Astrocyte of the cerebellum (primary cell): ENCODE measurements at places on chromosomes 7 and 10.

DNA sequence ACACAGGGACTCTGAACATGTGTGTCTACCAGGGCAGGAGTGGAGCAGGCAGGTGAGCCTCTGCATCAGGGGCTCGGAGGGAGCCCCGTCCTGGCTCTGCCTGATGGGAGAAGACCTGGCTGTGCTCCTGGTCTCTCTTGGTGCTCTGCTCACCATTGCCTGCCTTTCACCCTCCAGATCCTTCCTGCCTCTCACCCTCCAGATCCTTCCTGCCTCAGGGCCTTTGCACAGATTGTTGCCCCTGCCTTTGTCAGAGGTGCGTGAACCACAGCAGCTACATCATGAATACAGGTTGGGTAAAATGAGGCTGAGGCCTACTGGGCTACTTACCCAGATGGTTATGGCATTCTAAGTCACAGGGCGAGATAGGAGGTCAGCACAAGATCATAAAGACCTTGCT, 16.6 kb downstream of the COL26A1 start:
- no peak for DNase-seq

- peak; percentile 49 for DNase-seq
Measured at GRCh38 chr10:60444494-60445064, 54.9 kb upstream of the ANK3 start.

- no peak for DNase-seq
Measured at GRCh38 chr7:37853468-37853867, 5.1 kb downstream of the NME8 start.

DNA sequence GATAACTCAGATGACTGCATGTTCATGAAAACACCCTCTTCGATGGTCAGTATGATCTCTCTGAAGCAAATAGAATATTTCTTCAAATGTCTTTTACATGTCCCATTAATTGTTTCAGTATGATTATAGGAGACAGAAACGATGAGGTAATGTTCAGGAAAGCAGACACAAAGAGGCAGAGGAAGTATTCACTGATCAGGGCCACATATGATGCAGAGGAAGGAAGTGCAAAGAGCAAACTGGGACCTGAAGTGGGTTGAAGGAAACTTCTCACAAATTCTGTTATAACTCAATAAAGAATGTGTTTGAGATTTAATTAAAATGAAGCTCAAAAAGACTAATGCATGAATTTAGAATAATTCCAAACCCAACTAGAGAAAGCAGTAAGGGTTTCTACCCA, 70.5 kb downstream of the TES start:
- DNase-seq = no peak

DNA sequence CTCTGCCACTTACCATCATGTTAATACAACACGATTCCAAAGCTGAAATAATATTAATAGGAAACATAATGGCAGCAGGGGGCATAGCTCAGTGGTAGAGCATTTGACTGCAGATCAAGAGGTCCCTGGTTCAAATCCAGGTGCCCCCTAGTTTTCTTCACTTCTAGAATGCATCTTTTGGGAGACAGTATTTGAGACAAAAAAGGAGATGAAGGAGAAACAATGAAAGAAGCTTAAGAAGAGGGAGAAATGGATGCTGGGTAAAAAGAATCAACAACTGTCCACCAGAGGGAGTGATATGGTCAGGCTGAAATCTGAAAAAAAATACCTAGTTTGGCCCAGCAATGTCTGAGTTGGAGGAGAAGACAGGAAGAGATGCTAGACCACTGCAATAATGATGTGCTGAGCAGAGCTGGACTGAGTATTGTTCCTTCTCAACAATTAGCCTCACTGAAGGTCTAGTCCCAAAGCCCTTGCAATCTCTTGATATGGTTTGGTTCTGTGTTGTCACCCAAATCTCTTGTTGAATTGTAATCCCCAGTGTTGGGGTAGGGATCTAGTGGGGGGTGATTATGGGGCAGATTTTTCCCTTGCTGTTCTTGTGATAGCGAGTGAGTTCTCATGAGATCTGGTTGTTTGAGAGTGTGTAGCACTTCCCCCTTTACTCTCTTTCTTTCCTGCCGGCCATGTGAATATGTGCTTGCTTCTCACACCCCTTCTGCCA, 48.3 kb downstream of the ZNF783 start:
- peak; percentile 27 for DNase-seq

DNA sequence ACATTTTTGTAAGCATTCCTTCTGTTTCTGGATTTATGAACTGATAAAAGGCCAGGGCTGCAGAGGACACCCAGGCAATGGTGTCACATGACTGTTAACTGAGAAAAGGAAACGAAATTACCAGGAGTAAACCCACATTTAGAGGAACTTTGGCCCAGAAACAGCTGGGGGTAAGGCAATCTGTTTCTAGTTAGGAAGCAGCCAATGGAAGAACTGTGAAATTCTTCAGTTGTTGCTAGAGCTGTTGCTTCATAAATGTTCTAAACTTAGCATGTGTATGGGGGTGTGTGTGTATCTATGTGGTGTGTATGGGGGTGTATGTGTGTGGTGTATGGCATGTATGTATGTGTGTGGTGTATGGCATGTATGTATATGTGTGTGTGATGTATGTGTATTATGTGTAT, 11.8 kb upstream of the PDCD4 start:
- DNase-seq = peak; percentile 69

GRCh38 chr7:154892459-154892858, 110.5 kb downstream of the PAXIP1 start:
- no peak for DNase-seq

- DNase-seq = no peak
Measured at GRCh38 chr7:105002-105401, 87.4 kb upstream of the FAM20C start.

- DNase-seq = no peak
Measured at GRCh38 chr7:29969738-29970137, 19.9 kb downstream of the SCRN1 start.

GRCh38 chr10:98394851-98395440, 20.0 kb downstream of the PYROXD2 start:
- no peak for DNase-seq
